Effector memory CD8-positive, alpha-beta T cell (primary cell): ENCODE measurements at places on chromosomes 2 and 18.

DNA sequence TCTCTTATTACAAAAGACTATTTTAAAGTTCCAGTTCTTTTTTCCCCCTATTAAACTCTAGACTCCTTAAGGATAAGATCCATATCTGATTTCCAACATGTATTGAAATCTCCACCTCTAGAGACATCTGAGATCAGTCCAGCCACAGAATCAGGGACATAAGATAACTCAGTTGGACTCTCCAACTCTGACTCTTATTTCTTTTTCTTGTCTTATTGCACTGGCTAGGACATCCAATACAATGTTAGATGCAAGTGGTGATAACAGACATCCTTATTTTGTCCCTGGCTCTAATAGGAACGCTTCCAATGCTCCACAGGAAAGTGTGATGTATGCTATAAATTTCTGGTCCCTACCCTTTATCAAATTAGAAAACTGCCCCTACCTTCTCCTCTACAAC, 158.1 kb downstream of the TNS1 start:
- DNase-seq, result no peak

DNA sequence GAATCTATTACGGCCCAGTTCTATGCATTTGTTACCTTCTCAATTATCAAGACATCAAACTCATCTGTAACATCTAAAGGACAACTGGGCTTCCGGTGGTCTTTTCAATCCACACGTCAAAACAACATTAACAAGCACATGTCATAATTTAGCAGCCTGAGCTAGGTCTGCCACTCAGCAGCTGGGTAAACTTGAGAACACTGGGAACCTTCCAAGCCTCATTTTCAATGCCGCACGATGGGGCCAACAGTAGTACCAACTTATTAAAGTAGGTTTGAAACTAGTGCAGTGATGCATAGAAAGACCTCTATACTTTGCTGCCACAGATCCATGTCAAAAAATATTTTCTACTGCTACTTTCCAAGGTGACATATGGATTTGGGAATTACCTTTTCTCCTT, 60.4 kb downstream of the COL4A4 start:
- no peak for DNase-seq

DNA sequence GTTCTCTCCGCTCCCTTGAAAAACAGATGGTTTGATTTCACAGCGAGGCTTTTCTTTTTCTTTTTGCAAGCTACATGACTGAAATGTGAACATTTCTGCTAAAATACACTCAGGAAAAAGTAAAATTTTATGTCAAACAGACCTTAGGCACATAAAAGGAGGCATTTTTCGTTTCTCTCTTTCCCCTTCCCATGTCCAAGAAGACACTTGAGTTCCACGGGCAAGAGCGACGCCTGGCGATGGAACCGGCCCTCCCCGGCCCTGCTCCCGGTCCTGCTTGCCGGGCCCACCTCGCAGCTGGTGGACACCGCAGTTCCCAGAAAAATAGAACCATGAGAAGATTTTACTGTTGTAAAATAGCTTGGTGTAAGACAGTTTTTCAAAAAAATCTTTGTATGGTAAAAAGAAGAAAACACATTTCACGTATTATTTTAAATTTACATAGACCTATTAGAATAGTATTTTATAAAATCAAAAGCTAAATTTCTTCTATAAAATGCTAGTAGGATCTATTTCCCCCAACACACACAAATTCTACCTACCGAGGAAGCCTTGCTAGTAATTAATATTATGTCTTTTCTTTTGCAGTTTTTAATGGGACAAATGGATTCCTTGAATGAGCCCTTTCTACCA, 2.3 kb upstream of the ALKAL2 start:
- peak; percentile 30 for DNase-seq

GRCh38 chr2:210027608-210028007, 25.2 kb downstream of the RPE start:
- DNase-seq, result no peak

DNA sequence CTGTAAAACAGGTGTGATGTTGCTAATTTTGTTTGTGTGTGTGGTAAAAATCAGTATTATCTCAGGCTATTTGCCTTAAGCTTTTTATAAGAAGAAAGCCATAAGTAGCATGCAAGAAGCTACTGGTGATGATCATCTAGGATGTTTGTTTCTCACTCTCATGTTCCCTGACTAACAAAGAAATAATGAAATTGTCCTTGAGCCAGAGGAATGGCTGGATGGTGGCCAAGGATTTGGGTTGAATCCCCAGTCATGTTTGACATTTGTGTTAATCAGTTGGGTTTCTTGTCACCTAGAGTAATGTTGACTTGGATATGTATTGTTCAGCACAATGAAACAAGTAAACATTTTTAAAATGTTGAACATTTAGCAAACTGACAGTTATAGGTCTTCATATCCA, 496.8 kb upstream of the ZEB2 start:
- no peak for DNase-seq

DNA sequence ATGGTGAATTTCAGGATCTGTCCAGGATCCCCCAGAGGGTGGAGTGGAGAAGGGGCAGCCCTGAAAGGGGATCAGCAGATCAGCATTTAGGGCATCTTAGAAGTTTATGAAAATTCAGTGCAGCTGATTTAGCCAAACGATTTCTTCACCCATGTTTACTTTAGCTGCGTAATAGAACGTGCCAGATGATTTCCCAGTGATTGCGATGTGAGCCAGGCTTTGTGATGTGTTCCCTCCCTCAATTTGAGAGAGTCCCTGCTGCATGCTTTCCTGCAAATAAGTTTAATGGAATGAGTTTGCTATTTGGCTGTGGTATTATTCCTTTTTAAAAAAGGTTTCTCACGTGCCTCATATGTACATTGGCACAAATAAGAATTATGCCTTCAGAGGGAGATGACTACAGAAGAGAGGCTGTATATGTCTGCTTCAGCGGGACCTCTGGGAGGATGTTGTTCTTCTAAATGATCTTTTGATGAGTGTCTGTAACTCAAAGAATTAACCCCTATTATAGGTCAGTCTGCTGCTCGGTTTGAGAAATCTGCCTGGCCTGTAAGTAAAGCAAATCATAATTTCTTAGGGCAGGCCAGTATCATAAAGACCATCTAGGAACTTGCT, 111.9 kb downstream of the MRO start:
- no peak for DNase-seq

- no peak for DNase-seq
Measured at GRCh38 chr2:217996361-217996760, 6.4 kb downstream of the TNS1 start.

DNA sequence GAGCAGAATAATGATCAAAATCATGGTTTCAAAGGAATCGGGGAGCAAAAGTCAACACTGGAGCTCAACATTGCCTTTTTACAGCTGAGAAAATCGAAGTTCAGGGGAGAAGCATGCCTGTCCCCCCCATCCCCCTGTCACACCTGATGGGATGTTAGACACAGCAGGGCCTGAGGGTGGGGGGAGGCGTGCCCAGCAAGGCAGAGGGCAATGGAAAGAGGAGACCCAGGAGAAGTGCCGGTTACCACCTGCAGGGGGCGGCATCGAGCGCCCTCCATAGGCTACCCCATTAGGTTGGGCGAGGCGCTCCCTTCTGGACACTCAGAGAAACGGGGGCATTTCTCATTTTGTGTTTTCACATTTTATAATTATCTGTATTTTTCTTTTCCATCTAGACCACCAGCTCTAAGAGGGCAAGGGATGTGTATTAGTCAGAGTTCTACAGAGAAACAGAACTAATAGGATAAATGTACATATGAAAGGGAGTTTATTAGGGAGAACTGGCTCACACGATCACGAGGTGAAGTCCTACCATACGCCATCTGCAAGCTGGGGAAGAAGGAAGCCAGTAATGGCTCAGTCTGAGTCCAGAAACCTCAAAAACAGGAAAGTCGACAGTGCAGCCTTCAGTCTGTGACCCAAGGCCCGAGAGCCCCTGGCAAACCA, 271.3 kb downstream of the LRATD1 start:
- DNase-seq, result peak; percentile 11

DNA sequence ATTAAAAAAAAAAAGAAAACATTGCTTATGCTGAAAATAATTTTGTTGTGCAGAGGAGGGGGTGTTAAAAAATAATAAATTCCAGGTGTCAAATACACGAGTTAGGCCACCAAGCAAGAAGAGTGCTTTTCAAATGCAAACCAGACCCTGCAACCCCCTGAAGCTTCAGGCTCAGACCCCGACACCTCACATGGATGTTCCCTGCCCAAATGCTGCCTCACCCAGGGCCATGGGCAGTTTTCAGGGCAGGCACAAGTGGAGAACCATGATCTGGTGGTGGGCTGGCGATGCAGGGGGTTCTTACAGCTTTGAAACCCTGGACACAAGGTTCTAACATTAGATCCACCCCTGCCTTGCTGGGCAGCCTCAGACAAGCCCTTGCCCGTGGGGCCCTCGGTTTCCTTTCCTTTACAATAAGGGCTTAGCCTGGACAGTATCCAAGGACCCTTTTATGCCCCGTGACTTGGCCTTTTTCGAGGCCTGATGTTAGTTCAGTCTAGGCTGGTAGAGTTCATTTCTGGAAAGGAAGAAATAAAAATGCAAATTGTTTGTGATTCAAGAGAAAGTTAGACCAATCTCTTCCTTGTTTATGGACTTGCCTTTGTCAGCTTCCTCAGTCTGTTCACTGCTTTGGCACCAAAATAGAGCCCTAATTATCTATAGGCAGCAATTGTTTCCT, 168.7 kb downstream of the DDX1 start:
- no peak for DNase-seq

- DNase-seq, result no peak
Measured at GRCh38 chr18:58338961-58339592, 289.8 kb downstream of the ALPK2 start.

DNA sequence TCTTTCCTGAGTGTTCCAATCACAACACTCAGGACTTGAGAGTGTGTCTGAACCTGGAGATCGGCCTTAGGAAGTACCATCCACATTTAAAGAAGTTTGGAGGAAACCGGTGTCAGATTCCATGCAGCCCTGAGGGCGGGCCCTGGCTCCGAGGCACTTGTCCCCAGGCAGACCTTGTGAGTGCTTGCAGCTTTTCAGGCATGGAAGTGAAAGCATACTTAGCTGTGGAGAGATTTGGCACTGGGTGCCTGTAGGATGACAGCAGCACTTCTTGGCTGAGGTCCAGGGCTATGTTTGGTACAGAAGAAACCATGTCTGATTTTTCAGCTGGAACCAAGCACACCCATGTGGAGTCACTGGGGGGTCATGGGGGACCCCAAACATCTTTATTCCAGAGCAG, 230.8 kb downstream of the SEPTIN10 start:
- no peak for DNase-seq

DNA sequence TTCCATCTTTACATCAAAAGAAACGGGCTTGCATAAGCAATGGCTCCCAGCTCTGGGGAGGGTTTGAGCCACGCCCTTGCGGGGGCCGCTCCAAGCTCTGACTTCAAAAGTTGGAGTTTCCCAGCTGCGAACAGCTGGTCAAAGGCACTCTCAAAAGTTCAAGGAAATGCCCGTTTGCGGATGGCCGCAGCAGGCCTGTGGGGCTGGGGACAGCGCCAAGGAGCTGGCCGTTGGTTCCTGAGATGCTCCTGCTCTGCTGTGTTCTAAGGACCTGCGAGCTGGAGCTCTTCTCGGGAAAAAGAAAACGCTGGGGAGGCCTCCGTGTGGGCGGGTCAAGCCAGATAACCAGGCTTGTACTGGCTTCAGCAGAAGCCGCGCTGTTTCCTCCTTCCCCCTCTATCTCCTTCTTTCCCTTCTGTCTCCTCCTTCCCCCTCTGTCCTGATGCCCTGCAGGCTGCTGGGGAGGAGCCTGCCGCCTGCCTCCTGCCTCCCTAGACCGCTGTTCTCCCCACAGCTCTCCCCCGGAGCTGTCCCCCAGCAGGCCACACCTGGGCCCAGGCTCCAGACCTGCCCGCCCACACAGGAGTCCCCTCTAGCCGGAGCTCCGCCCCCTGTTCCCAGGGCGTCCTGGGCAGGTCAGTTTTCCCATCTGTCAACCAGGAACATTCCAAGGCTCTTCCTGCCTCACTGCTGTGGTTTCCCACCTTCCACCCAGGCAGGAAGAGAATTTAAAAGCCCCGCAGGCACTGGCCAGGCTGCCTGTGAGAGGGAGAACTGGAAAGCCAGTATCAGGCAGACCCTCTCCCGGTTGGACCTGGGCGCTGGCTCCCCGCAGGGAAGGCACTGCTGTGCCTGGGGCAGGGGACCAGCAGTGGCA, 14.1 kb downstream of the KLF11 start:
- no peak for DNase-seq

DNA sequence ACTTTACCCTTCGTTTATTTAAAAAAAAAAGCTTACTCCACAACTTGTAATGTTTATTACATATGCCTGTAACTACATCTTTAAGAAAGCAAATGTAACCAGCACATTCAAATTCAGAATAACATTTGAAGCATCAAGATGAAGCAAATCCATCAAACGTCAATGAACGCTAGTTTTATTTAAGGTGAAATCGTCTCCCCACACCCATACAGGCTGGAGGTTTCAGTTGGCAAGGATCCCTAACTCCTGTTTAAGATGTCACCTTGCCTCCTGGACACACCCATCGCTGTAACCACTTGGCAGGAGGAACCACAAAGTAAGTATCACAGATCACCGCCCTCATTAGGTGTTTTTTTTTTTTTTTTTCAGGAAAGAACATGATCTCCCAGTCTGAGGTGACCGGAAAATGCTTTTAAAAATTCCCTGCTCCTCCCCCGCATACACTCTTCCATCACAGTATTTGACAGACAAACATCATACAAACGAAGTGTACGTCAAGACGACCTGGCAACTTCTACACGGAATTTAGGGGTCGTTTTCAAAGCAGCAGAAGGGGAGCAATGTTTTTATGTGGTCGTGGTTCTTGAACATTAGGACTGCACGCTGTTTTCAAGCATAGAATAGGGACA, 19.7 kb upstream of the STPG4 start:
- peak; percentile 21 for DNase-seq

DNA sequence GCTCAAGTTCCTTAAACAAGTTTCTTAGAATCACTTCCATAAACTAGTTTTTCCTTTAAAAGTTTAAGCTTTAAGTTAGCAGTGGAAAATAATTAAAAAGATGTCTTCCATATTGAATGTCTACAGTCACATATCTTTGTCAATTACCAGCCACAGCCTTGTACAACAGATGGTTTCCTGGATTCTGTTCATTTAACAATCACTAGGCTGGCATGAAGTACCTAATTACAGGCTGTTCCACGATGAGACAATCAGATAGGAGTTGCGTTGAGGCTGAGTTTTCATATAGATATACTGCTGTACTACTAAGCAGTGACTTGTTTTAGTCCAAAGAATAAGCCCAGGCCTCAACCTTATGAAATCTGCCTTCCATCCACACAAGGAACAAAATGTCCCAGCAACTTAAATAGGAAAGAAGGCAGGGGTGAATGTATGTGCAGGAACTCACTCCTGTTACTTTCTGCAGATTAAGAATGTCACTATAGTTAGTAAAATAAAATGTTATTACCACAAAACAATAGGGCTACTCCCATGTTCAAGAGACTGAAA, 131.0 kb downstream of the ZAP70 start:
- no peak for DNase-seq

- no peak for DNase-seq
Measured at GRCh38 chr2:205687641-205687956, 5.3 kb downstream of the NRP2 start.

- DNase-seq, result no peak
Measured at GRCh38 chr2:65291216-65292105, 63.8 kb downstream of the ACTR2 start.

- DNase-seq, result no peak
Measured at GRCh38 chr2:236685979-236686520, 116.4 kb downstream of the ACKR3 start.
